Diencephalon (tissue), 1 donor: ENCODE measurements at places on chromosomes 12 and 14. TPM values are rescaled to one million over a fixed set of nuclear protein-coding genes. Genes with fewer than 3 reads are reported as not detected.

ASPG gene
- 0.46 TPM for total RNA-seq

MYF5 gene
- total RNA-seq = not detected

EXOC3L4 gene
- 0.46 TPM for total RNA-seq

PKP2 gene
- total RNA-seq = 6.9 TPM

CLEC2A gene
- not detected for total RNA-seq

KCNK10 gene
- 24.5 TPM for total RNA-seq

RTN1 gene
- 936 TPM for total RNA-seq

WNT1 gene
- not detected for total RNA-seq

CLEC1B gene
- not detected for total RNA-seq

SPX gene
- total RNA-seq = 2.3 TPM

NEMP1 gene
- 7.6 TPM for total RNA-seq

CCDC197 gene
- not detected for total RNA-seq

GALNT8 gene
- total RNA-seq = 48.0 TPM

ACTR10 gene
- 122 TPM for total RNA-seq

KITLG gene
- 378 TPM for total RNA-seq

DLK1 gene
- 1.4 TPM for total RNA-seq

ERP27 gene
- 0.46 TPM for total RNA-seq

RNASE1 gene
- total RNA-seq = 13.1 TPM

BHLHE41 gene
- total RNA-seq = 5.5 TPM

AGAP2 gene
- total RNA-seq = 55.6 TPM

SLC38A2 gene
- 174 TPM for total RNA-seq

FOXN4 gene
- 0.23 TPM for total RNA-seq

OTX2 gene
- 17.1 TPM for total RNA-seq

CMKLR1 gene
- 2.8 TPM for total RNA-seq

TMEM132C gene
- total RNA-seq = 8.1 TPM

KRT2 gene
- total RNA-seq = not detected

PAH gene
- 0.69 TPM for total RNA-seq

NID2 gene
- total RNA-seq = 13.6 TPM

IFNG-AS1 gene
- not detected for total RNA-seq

NRDE2 gene
- 14.8 TPM for total RNA-seq

DERA gene
- total RNA-seq = 24.2 TPM

PRIMA1 gene
- total RNA-seq = 1.6 TPM

CPNE6 gene
- total RNA-seq = 16.8 TPM
